Amniotic stem cell (primary cell): ENCODE measurements at places on chromosomes 3 and 15.

DNA sequence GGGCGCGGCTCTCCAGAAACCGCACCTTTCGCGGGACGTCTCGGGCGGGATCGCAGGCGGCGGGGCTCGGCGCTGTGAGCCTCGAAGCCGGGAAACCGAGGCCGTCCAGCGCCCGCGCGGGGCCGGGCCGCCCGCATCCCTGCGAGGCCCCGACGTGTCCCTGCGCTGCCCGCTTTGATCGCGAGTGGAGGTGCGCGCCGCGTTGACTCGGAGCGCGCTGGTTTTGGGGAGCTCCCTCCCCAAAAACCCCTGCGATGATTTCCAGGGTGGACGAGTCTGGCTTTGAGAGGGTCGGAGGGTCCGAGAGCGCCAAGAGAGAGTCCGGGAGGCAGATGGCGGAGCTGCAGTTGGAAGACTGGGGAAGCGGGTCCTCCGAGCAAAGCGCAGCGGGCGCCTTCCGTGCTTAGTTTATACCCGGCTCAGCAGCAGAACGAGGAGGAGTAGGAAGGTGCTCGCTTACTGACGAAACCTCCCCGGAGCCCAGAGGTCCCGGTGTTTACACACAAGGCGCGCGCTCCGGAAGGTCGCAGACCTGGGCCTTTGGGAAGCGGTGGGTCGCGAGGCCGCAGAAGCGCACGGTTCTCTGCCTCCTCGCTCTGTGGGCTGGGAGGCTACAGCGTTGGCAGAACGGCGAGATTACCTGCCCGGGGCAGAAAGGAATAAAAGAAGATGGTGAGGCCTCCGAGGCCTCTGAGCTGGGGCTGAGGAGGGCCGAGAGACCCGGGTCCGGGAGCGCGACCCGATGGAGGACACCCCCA lies 687 bp downstream of the ALDH1A3 start:
- no peak for DNase-seq

DNA sequence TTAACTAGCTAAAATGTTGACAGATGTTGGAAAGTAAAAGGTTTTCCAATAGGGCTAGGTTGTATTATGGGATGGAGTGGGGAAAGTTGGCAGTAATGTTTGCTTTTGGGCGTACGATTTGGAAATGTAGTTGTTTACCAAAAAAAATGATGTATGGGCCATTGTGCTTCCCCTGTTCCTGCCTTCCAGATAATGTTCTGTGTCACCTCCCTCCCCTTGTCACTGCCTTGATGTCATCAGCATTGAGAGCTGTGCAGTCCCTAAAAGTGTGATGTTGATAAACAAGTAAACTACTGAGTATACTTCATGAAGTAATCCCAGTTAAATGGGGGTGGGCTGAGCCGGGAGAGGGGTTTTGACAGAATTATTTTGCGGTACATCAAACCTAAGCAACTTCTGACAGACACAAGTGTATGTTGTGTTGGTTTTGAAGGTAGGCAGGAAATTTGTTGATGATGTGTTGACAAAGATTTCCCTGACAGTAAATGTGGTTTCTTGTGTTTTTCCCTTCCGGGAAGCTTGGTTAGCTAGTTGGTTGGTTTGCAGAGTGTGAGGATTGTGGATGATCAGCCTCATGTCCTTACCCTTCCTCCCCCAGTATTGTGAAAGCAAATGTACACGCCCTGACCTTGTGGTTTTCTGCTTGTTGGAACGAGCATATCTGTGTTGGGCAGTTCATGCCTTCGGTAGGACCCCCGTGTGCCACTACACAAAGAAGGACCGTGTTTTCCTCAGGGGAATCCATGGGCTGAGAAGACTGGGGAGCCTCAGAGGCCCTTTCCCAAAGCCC lies 87.3 kb downstream of the PGPEP1L start:
- DNase-seq: no peak

DNA sequence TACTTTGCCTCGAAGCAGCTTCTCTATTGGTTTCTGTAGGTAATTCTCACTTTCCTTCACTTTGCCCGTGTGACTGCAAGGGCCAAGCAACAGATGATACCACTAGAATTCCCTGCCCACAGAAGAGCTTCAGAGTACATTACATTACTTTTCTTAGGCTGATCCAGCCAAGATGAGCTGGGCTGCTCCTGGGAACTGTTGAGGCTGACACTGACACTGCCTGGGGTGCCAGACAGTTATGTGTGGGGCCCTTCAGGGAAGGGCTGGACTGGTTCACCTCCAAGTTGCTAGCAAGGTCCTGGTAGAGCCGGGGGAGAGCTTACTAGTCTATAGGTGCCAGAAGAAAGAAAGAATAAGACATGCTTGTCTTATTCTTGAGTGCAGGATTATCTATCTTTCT lies 19.0 kb downstream of the GORASP1 start:
- DNase-seq: no peak

GRCh38 chr3:158347966-158348365 lies 223.0 kb upstream of the MLF1 start:
- no peak for DNase-seq

DNA sequence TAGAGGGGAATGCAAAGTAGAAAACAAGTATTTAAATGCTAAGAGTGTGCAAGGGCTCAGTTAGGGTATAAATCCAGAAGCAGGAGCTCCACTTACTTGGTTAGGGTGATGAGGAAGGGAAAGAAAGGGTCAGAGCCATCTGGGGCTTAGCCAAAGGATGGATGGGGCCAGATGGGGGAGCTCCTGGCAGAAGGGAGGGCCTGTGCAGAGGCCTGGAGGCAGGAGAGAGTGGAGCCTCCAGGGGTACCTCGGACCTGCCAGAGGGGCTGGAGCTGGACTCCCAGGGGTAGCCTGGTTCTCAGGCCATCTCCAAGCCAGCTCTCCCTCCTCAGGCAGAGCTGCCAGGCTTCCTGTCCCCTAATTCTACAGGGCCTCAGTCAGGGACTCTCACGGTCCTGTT lies 506.3 kb downstream of the SHQ1 start:
- no peak for DNase-seq

DNA sequence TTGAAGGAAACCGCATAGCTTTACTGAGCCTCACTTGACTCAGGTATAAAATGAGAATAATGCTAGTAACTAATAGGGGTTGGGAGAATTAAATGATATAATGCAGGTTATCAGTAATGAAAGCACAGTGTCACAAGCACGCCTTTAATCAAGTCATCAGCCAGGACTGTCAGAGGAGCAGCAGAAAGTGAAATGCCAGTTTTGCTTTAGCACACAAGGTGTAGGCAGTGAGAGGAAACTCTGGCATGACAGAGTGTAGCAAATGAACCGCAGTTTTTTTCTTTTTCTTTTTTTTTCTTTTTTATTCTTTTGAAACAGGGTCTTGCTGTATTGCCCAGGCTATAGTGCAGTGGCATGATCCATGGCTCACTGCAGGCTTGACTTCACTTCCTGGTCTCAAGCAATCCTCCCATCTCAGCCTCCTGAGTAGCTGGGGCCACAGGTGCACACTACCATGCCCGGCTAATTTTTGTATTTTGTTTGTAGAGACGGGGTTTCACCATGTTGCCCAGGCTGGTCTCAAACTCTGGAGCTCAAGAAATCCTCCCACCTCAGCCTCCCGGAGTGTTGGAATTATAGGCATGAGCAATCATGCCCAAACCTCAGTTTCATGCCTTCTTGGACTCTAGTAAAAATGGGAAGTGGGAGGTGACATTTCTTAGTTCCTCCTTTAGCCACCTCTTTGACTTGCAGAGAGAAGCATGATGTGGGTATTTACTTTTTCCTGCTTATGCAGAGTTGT lies 9.7 kb upstream of the SCAANT1 start:
- no peak for DNase-seq
